Amniotic stem cell (primary cell): ENCODE measurements at places on chromosomes 16 and 17.
A peak's percentile ranks its signal among the peaks of the same experiment; 100 is the strongest.

DNA sequence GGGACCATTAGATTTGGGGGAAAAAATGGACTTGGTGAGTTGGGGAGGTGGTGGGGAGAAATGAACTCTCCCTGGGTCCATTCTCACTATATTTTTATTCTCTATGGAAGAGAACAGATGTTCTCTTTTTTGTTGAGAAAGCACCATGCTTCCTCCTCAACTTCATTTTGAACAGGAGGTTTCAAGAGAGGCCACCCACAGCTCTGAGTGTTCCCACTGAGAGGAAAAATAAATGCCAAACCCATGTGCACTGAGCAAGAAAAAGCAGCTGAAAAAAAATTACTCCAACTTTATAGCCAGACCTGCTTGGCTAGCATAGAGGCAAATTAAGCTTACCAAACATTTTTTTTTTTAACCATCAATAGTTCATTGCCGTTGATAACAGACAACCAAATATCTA, 883.6 kb downstream of the KCNJ2 start:
- DNase-seq: no peak

DNA sequence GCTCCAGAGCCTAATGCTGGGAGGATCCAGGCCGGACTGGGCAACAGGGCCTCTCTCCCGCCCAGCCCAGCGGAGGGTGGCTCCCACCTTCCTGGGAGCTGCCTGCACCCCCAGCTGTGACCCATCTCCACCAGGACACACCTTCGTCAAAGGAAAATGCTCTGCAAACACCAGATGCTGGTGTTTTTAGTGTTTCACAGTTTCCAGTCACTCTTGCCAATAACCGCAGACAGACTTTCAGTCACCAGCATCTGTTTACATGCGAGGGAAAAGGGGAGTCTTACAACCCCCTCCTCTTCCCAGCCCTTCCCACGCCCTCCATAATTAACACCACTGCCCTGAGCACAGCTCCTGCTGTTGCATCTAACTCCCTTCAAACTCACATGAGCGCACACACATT, 25.3 kb downstream of the KLHDC4 start:
- no peak for DNase-seq

DNA sequence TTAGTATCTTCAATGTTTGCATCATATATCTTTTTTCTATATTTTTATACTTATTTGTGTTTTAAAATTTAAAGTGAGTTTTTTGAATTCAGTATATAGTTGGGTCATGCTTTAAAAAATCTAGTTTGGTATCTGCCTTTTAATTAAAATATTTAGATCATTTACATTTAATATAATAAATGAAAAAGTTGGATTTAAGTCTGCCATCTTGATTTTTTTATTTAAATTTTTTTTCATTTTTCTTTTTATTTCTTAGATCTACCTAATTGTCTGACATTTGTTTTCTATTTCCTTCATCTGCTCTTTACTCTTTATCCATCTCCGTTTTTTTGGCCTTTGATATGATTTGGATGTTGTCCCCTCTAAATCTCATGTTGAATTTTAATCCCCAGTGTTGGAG, 50.0 kb upstream of the N4BP1 start:
- no peak for DNase-seq

GRCh38 chr17:2871720-2872119, 75.5 kb downstream of the RAP1GAP2 start:
- no peak for DNase-seq

GRCh38 chr17:73098919-73099318, 6.4 kb upstream of the SLC39A11 start:
- no peak for DNase-seq

GRCh38 chr16:72875291-72876031, 172.5 kb downstream of the ZFHX3 start:
- DNase-seq: no peak

DNA sequence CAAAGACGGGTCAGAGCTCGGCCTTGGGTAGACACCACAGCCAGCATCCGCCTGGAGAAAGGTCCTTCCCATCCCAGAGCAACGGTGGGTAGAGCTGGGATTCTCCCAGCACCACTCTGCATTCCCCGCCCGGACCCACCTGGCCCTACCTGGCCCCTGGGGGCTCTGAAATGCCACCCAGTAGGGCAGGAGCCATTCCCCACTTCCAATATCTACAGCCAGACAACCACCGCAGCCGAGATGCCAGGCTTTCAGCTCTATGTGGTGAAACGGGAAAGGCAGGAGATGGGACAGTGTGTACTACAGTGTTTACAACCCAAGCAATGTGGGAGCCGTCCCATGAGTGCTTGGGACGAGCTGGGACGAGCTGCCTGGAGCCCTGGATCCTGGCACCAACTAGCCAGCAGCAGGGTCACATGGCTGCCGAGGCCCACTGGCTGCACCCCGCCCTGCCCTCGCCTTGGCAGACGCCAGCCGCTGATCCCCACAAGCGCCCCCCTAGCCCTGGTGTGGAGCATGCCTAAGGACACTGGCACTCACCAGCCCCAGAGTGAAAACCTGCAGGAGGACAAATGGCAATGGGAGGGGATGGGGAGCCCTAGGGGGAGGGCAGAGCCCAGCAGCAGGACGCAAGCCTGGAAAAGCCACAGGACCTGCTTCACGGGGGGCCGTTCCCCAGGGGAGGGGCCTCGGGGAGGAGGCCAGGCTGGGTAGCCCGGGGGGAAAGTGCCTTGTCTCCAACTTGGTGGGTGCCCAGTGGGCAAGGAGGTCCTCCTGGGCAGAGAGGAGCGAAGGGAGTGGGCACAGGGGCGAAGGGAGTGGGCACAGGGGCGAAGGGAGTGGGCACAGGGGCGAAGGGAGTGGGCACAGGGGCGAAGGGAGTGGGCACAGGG, 13.5 kb downstream of the TMC6 start:
- DNase-seq: no peak

DNA sequence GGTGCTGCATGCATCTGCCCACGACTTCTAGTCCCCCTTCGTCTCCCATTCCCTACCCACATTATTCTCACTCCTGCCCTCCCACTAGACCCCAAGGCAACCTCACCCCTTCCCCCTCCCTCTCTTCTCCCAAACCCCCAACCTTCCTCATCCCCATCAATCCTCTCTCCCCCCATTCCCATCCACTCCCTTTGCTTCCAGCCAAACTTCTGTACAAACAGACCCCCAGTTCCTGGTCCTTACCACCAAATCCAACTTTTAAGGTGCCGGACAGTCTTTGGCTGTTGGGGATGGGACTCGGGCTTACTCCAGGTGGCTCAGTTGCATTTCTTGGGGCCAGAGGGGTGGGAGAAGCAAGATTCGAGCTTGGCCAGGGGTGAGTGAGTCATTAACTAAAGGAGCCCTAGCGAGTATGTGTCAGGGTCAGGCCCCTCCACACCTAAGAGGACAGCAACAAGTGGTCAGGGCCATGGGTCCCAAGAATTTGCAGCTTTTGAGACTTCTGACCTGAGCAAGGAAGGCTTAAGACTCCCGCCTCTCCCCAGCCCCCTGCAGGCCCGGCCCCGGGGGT, at the start of gene SLC38A8:
Gene SLC38A8, minus strand, starts transcription at position 488 of the 571 bp plus-strand sequence. CDS start 638 bp downstream, outside the sequence.
- DNase-seq: no peak

GRCh38 chr17:3535253-3535995, 22.2 kb downstream of the TRPV3 start:
- DNase-seq: peak; percentile 0

DNA sequence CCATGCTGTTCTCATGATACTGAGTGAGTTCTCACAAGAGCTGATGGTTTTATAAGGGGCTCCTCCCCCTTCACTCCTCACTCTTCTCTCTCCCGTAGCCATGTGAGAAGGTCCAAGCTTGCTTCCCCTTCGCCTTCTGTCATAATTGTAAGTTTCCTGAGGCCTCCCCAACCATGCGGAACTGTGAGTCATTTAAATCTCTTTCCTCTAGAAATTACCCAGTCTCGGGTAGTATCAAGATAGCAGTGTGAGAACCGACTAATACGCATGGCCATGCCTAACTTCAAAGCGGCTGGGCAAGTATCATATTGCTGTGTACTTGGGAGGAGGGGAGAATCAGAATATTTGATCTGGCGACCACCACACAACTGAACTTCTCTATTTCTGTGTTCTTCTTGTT, 88.3 kb downstream of the PRKCB start:
- DNase-seq: no peak

GRCh38 chr17:69335058-69335457, 8.1 kb upstream of the ABCA5 start:
- DNase-seq: no peak

- DNase-seq: no peak
Measured at GRCh38 chr17:55430541-55431288, 9.1 kb upstream of the MMD start.

- no peak for DNase-seq
Measured at GRCh38 chr17:38361694-38362465, 10.2 kb downstream of the SOCS7 start.

- no peak for DNase-seq
Measured at GRCh38 chr16:75202069-75202590, 4.8 kb downstream of the CTRB2 start.

- DNase-seq: no peak
Measured at GRCh38 chr16:74277974-74278373, 18.6 kb upstream of the PSMD7 start.
